Psoas muscle (tissue), 8 donors: ENCODE measurements at places on chromosomes 3 and 15. TPM values are rescaled to one million over a fixed set of nuclear protein-coding genes. Genes with fewer than 3 reads are reported as not detected.

Gene PAQR9
- polyA plus RNA-seq: 1.00 TPM

Gene EIF1B
- 86.1 TPM for polyA plus RNA-seq

Gene SERPINI1
- polyA plus RNA-seq: 4.5 TPM

Gene ST8SIA2
- not detected for polyA plus RNA-seq

Gene ZNF660
- 0.18 TPM for polyA plus RNA-seq

Gene ZKSCAN7
- 0.95 TPM for polyA plus RNA-seq

Gene TMCC1
- 12.4 TPM for polyA plus RNA-seq

Gene MAP2K5
- polyA plus RNA-seq: 9.8 TPM

Gene PLSCR2
- polyA plus RNA-seq: not detected

Gene PRSS50
- 0.07 TPM for polyA plus RNA-seq

Gene GRIP2
- polyA plus RNA-seq: 2.2 TPM

Gene ERICH6
- polyA plus RNA-seq: not detected

Gene PIGBOS1
- polyA plus RNA-seq: 21.3 TPM

Gene ROPN1B
- polyA plus RNA-seq: 0.20 TPM

Gene CACNA1D
- not detected for polyA plus RNA-seq

Gene CNBP
- 423 TPM for polyA plus RNA-seq

Gene LTK
- polyA plus RNA-seq: not detected

Gene CLDN1
- 0.35 TPM for polyA plus RNA-seq

Gene IL20RB
- 1.6 TPM for polyA plus RNA-seq

Gene PLXNB1
- polyA plus RNA-seq: 6.1 TPM

Gene SLC28A2
- polyA plus RNA-seq: not detected

Gene CFAP44
- polyA plus RNA-seq: 2.5 TPM

Gene PML
- polyA plus RNA-seq: 10.2 TPM

Gene GNAT1
- polyA plus RNA-seq: not detected

Gene GPR156
- polyA plus RNA-seq: not detected

Gene NPAP1
- not detected for polyA plus RNA-seq

Gene HRH1
- 0.29 TPM for polyA plus RNA-seq

Gene GOLGA8S
- not detected for polyA plus RNA-seq

Gene PLA2G4E
- polyA plus RNA-seq: 0.01 TPM

Gene CCDC12
- 47.0 TPM for polyA plus RNA-seq

Gene ARL14
- 0.03 TPM for polyA plus RNA-seq

Gene MDFIC2
- not detected for polyA plus RNA-seq

Gene TRH
- not detected for polyA plus RNA-seq

Gene FBXW12
- not detected for polyA plus RNA-seq

Gene P2RY14
- polyA plus RNA-seq: 1.2 TPM

Gene GREM1
- polyA plus RNA-seq: 0.68 TPM

Gene C3orf62
- 1.5 TPM for polyA plus RNA-seq

Gene AMIGO3
- polyA plus RNA-seq: 0.38 TPM

Gene NME9
- polyA plus RNA-seq: 0.04 TPM

Gene ZNF860
- 0.01 TPM for polyA plus RNA-seq

Gene CAND2
- polyA plus RNA-seq: 3.7 TPM

Gene GRK7
- polyA plus RNA-seq: 0.64 TPM

Gene ATOSA
- polyA plus RNA-seq: 67.6 TPM

Gene UACA
- 74.5 TPM for polyA plus RNA-seq

Gene ALDH1A2
- polyA plus RNA-seq: 1.9 TPM

Gene CHRM5
- not detected for polyA plus RNA-seq

Gene ABHD2
- 30.9 TPM for polyA plus RNA-seq

Gene CTSH
- polyA plus RNA-seq: 27.3 TPM

Gene CNOT10
- 11.7 TPM for polyA plus RNA-seq

Gene GOLGA8J
- polyA plus RNA-seq: not detected
